Renal pelvis (tissue), 12 donors: ENCODE measurements at places on chromosomes 1 and 21. TPM values are rescaled to one million over a fixed set of nuclear protein-coding genes. Genes with fewer than 3 reads are reported as not detected.
A peak's percentile ranks its signal among the peaks of the same experiment; 100 is the strongest.

PCP4 gene
- polyA plus RNA-seq, result 8.7 TPM

DNA sequence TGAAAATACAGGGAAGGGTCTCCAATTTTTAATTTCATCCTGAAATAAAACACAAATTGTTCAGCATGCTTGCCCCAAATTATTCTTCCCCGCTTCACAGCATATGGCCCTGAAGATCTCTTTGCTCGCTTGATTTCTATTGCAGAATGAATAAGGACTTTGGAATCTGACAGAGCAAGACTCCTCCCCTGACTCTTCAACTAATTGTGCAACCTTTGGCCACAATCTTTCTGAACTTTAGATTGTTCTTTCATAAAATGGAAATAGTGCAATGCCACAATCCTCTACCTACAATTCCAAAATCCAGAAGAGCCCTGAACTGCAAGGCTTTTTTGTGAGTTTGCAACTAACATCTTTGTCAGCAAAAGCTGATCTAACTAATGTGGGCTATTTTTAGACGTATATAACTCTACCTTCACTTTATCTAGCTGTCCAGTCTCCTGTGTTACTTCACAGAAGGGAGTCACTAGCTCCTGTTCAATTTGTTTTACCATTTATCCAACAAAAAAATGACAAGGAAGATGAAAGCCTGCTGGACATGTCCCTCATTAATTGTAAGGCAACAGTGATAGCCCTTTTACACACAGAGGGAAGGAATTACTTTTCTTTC, 13.4 kb downstream of the RNASEL start:
- no peak for DNase-seq

DNA sequence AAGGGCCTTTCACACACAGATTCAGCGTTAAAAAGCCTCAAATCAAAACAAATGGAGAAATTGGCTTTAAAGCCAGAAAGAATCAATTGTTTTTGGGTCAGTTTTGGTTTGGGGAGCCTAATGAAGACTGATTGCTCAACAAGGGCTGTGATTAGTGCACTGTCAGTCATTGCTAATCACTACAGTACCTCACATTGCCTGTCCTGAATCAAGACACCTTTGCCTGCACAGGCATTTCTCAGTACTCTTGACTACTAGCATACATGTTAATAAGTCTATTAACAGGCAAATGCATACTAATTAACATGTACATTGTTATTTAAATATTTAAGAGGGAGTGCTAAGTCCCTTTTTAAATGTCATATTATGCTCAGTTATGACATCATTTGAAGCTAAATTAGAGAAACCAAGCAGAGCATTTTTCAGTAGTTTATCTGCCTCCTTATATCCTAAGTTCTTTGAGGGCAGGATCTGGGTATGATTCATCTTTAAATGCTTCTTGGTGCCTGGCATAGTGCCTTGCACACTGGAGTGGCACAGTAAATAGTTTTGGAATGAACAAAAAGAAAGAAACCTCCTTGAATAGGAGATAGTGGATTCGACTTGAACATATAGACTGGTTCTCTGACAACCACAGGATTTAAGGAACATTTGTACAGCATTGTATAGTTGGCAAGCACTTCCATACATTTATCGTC, 25.8 kb upstream of the CCN1 start:
- DNase-seq, result no peak

- no peak for DNase-seq
Measured at GRCh38 chr1:226548256-226549093, at the start of gene STUM. STUM (plus strand) TSS chr1:226548764; CDS start chr1:226548905, 141 bp downstream.

GRCh38 chr1:28761189-28761588, 24.4 kb downstream of the YTHDF2 start:
- DNase-seq, result no peak

DNA sequence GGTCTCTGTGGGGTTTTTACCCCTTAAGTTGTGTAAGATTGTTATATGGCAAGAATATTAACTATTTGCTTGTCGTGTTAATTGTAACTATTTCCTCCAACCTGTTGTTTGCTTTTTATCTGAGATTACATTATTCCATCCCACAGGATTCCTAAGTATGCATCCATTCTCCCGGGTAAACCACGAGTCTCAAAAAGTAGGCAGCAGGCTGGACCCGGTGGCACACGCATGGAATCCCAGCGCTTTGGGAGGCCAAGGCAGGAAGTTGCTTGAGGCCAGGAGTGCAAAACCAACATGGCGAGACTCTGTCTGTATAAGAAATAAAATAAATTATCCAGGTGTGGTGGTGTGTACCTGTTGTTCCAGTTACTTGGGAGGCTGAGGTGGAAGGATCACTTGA, 12.6 kb upstream of the RSPO1 start:
- no peak for DNase-seq

LCA5L gene
- polyA plus RNA-seq, result 5.0 TPM

EPS15 gene
- polyA plus RNA-seq, result 40.2 TPM

DNA sequence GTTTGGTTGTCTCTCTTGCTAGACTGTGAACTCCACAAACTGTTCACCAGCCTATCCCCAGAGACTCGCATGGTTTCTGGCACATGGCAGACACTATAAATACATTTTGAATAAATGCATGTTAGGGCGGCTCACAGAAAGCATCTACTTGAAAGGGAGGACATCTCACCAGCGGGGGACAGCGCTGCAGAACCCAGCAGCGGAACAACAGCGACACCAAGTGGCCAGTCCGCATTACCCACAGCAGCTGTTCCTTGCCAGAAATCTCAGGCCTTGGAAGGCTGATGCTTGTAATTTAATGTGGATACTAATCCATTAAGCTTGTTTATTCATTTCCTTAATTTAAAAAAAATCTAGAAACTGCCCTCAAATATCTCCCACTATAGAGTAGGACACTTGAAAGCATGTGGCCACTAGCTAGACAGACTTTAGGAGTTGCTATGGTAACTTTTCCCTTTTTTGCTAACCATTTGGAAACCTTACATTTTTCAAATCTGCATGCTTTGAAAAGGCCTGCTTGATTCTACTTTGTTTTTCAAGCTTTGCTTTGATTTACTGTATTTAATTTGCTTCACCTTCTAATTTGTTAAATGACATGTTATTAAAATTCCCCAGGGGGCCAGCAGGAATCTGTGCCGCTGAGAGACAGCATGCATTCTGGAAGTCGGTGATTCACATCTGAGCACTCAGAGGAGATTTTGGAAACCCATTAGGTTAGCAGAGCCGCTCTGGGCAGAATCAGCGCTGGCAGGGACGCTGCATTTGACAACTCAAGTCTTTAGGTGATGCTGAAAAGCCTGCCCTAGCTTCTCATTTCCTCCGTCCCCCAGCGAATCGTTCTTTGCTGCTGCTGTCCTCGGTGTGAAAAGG, 63.5 kb upstream of the SSX2IP start:
- peak; percentile 71 for DNase-seq

DNA sequence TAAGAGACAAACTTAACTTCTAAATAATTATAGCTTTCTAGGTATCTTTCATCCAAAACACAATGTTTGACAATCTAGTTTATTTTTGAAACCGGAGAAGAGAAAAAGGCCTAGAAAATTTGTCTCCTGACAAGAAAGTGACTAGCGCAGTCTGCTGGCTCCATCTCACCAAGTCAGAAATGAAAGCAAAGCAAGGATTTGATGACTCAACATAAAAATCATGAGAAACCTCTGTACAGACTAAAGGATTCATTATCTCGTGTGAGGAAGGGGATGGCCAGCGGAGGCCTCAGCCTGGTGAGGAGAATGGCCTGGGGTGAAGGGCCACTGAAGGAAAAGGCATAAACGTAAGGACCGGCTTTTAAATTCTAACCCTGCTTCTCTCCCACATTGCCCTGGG, 20.0 kb upstream of the TSNAX start:
- DNase-seq, result no peak

CYB5RL gene
- polyA plus RNA-seq, result 8.8 TPM

- no peak for DNase-seq
Measured at GRCh38 chr1:112904831-112905261, 51.1 kb downstream of the SLC16A1 start.

- no peak for DNase-seq
Measured at GRCh38 chr1:54153535-54154439, 987 bp upstream of the CDCP2 start.

DNA sequence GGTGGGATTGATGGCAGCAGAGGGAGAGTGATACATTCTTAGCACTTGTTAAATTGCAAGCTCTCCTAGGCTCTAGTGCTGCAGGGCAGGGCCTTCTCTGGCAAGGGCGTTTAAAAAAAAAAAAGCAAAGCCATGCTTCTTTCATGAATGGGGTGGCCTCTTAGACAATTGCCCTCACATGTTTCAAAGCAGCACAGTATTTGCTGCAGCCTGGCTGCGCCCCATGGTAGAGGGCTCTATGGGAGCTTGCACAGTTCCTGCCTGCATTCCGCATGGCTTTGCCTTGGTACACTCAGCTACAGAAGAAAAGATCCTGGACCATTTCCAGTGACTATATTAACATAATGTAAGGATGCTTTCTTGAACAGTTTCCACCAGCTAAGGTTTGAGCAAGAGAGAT, 267.2 kb downstream of the ZNF648 start:
- no peak for DNase-seq

AIRE gene
- polyA plus RNA-seq, result 0.99 TPM

GRCh38 chr1:186191511-186191910, 183.5 kb downstream of the TPR start:
- DNase-seq, result no peak

GRCh38 chr1:20658166-20658915, 2.8 kb downstream of the DDOST start:
- DNase-seq, result no peak

DNA sequence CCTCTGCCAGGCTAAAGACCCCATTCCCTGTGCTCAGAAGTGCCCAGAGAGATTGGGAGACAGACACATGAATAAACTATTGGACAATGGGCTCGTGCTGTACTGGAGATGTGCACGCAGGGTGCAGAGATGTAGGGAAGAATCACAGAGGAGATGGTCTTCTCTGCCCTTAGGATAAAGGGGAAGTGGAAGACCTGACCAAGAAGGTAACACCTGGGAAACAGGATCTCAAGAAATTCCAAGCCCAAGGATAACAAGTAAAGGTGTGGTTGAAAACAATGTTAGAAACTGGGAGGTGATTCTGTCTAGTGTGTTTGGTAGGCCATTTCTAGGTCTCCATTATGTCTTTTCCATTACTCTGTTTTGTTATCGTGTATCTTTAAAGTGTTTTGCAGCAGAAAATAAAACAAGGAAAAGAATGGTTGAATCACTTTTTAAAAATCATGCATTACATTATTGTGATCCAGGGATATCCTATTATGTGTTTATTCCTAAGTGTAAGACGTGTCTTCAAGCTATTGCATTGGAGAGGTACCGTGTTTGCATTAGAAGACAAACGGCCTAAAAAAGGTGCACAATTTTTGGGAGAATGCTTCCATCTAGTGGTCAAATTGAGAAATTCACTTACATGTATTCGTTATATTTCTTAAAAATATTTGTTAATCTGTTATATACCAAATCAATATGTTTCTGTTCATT, 40.8 kb upstream of the KCTD3 start:
- peak; percentile 30 for DNase-seq

- no peak for DNase-seq
Measured at GRCh38 chr1:18012686-18013085, 94.9 kb upstream of the IGSF21 start.

- no peak for DNase-seq
Measured at GRCh38 chr1:238892612-238893011, 493.8 kb upstream of the CHRM3 start.

- DNase-seq, result no peak
Measured at GRCh38 chr1:214898718-214899117, 183.8 kb upstream of the KCNK2 start.

DNA sequence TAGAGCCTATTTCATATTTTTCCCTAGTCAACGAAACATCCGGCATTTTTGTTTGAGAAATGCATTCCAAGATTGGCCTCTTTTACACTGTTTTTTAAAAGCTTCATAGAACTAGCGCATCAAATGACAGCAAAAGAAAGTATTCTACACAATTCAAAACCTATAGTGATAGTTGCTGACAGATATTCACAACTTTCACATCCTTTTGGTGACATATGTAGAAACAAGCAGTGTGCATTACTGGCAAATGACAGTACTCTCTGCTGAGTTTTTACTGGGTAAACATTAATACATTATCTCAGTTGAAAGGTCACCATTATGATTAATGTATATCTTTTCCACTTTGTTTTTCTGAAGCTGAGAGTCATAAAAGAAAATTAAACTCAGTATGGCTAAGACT, 135.4 kb upstream of the RGS18 start:
- no peak for DNase-seq

GRCh38 chr21:32978331-32979270, 47.1 kb upstream of the OLIG2 start:
- DNase-seq, result no peak

MFSD2A gene
- 1.7 TPM for polyA plus RNA-seq

- no peak for DNase-seq
Measured at GRCh38 chr1:24858277-24858676, 71.8 kb downstream of the RUNX3 start.

DNA sequence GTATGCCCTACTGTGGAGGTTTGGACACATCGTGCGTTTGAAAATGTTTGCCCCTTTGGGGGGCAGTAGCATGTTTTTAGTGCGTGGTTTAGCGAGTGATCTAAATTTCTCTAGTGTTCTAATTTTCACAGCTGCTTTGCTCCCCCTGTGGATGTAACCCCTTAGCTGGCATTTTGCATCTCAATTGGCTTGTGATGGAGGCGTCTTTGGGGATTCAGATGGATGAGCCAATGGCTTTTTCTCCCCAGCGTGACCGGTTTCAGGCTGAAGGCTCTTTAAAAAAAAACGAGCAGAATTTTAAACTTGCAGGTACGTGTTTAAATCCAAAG, 836 bp downstream of the CDC7 start:
- DNase-seq, result no peak

DNA sequence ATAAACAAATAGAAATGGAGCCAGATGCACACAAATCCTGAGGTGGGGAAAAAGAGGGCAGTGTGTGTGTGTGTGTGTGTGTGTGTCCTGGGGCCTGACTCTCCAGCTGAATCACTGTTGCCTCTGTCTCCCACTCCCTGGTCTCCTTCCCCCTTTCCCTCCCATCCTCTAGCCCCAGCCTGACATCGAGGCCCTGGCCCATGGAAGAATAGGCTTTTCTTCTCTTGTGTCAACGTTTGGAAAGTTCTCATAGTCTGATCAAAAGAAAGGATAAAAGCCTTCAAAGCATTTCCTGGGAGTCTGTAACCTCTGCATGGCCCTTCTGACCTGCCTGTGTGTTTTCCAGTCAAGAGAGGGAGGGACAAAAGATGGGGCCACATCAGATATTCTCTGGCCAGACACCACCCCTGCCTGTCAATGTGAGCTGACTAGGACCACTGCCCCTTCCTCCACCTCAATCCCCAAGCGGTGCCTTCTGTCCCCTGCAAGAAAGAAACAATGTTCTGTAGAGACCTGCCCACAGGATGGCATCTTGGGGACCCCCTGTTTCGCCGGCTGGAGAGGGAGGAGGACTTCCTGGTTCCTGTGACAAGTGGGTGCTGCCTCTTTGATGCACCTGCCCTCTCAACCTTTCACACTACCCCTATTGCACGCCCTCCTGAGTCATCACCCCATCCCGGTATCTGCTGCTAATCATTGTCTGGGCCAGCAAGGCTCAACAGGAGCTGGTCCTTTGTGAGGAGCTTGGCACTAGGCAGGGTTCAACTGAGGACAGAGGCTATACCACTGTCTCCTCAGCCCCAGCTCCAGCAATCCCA, 16.2 kb downstream of the KCNJ10 start:
- no peak for DNase-seq

OVAAL gene
- polyA plus RNA-seq, result not detected
